ENCODE measurements at places on chromosomes 12 and 14.

DNA sequence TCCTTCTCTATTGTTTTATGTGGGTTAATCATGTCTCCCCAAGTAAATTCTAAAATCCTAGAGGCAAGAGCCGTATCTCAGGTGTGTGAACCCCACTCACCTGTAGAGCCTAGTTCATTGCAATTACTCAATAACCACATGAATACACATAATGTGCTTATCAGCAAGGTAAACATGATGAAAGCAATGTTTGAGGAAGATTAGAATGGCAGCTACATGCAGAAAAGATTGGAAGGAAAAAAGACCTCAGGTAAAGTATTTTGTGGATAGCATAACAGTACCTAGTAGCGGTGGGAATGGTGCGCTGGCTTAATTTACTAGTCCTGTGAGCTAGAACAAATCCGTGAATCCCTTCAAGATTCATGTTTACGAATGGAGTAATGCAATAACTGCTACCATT is 5.3 kb upstream of the KRAS start:
- no peak for DNase-seq

GRCh38 chr12:131363393-131363792 is 347.5 kb upstream of the SFSWAP start:
- no peak for DNase-seq

GRCh38 chr12:59425798-59426197 is 170.0 kb upstream of the SLC16A7 start:
- no peak for DNase-seq

DNA sequence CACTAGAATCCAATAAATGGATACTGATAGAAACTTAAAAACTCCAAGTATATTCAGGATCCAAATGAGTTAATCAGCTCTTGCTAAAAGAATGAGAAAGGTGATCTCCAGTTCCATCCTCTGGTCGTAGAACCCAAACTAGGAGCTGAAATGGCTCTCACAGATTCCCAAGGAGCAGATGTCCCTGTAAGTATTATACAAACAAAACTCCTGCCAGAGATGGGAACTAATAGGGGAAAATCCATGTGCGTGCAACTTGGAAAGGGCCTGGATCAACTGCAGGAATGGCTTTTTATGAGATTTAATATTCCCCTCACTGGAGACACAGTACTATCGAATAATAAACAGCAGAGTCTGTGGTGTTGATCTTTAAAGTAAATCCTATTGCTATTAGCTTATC is 309.2 kb upstream of the TBX3 start:
- no peak for DNase-seq

DNA sequence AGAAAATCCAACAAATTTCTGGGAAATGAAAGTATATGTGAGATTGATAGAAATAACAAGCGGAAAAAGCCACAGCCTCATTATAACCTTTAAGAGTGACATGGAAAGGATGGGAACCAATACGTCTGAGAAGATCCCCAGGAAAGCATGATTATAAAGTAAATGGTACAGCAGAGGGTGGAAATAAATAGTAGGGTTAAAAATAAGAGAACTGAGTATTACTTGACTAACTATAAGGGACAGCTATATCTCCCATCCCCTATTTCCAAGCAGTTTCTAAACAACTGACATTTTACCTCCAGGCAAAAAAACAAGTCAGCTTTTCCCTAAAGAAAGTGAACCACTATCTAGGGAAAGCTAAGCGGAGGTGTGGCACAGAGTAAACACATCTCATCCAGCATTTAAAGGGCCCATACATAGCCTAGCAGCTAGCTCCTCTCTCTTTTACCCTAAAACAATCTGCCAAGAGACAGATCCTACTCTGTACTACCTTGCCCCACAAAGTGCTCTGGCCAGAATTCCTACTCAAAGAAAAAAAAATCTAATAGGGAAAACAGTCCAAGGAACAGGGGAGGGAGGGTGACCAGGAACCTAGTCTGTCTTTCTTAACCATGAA is 11.2 kb downstream of the OSBPL8 start:
- no peak for DNase-seq

DNA sequence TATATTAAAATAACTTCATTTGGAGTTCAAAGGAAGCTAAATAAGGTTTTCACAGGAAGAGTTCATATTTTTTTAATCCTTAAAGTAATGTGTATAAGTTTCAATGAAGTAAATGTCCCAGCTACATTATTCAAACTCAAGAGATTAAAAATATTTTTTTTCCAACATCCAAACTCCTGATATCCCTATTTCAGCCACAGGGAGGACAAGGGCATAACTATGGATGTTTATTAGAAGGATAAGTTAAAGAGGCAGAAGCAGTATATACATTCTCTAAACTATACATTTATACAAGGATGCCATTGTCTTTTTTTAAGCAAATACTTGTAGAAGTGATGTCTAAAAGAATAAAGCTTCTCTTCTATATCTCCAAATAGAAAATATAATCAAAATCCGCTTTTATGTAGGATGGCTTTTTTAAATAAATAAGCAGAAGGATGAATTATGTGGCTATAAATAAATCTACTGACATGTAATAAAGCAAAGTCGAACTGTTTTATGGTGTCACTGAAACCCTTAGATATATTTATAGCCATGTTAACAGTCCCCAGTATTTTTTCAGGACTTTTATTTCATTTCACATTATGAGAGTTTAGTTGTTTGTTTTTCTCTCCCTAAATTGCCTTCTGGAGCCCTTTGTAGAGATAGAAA is 936.5 kb downstream of the DIO2 start:
- DNase-seq: no peak

DNA sequence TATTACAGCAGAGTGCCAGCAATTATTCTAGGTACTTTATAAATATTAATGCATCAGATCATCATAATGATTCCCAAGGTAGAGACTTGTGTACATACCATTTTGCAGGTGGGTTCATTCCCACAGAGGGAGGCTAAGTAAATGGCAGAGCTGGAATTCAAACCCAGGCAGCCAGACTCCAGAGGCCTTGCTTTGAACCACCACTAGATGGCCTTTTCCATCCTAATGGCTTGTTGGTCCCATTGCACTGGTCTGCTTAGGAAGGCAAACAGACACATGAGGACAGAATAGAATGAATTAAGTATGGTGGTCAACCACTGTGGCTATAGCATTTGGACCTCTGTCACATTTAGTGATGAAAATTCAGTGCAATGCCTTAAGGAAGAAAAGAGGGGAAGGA is 158.7 kb downstream of the METTL25 start:
- DNase-seq: no peak

DNA sequence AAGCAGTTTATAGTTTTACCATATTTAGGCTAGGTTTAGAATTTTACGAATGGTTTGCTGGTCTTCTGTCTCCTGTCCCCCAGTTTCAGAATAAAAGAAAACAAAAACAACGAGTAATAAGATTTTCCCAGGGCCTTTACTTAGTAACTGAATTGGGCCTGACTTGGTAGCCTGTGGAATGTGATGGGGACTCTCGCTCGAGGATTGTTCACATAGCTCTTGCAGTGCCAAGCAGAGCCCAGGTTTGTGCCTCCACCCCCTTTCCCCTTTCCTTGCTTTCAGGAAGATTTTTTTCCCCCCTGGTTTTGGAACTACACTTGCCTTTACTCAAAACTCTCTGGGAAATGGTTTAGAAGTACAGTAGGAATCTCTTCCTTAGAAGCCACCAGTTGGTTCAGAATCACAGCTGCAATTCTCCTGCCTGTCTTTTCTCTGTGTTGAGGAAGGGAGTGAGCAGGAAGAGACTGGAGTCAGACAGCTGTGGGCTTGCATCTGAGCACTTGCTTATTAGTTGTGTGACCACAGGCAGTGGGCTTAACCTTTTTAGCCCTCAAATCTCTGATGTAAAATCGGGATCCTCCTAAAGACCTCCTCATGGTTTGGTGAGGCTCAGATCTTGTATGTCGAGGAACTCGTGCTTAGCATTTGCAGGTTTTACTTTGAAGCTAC is 501.2 kb downstream of the PCNX1 start:
- no peak for DNase-seq

DNA sequence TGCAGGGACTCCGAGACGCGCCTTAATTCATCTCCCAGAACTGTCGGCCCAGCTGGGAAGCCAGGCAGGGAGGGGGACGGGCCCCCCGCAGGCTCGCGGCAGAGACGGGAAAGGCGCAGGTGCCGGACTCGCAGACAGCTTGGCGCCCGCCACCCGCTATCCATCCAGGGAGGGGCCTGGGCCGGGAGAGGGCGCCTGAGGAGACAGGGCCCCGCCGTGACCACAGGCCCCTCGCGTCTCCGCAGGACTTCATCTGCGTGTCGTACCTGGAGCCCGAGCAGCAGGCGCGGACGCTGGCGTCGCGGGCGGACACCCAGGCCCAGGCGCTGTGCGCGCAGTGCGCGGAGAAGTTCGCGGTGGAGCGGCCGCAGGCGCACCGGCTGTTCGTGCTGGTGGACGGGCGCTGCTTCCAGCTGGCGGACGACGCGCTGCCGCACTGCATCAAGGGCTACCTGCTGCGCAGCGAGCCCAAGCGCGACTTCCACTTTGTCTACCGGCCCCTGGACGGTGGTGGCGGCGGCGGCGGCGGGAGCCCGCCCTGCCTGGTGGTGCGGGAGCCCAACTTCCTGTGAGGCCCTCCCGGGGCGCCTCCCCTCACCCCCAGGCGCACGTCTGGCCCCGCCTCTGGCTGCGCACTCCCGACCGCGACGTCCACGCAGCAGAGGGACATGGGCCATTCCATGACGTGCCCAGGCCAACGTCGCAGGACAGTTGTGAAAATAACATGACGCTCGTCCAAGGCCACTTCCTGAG is 60.6 kb downstream of the LGMN start:
- DNase-seq: no peak

GRCh38 chr12:123269395-123269892 is 2.2 kb downstream of the CDK2AP1 start:
- peak; percentile 39 for DNase-seq

GRCh38 chr14:68405961-68406360 is 386.9 kb downstream of the ZFP36L1 start:
- DNase-seq: no peak

DNA sequence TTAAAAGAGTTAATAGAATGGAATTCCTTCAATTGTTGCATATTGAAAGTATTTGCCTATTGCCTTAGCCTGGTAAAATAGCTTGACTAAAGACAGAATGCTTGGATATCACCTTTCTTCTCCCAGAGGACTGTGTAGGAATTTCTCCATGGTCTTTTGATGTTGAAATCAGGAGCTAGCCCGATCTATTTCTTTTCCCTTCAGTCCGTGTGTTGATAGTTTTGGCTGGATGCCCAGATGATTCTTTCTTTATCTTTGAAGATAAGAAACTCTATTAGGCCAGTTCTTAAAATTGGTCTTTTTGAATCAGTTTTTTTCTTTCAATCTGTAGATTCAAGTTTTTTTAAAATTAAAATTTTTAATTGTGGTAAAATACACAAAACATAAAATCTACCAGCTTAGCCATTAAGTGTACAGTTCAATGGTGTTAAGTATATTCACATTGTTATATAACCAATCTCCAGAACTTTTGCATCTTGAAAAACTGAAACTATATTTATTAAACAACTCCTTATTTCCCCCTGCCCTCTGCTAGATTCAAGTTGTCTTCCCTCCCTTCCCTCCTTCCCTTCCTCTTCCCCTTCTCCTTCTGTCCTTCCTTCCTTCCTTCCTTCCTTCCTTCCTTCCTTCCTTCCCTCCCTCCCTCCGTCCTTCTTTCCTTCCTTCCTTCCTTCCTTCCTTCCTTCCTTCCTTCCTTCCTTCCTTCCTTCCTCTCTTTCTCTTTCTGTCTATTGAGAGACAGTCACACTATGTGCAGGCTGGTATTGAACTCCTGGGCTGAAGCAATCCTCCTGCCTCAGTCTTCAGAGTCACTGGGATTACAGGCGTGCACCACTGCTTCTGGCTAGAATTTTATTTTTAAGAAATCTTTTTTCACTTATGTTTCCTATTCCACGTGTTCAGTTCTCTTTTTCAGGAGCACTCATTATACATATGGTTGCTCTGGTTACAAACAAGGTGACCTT is 10.1 kb downstream of the LACRT start:
- DNase-seq: no peak

- no peak for DNase-seq
Observed at GRCh38 chr14:105072381-105072861, 7.2 kb upstream of the GPR132 start.
